Activated CD4-positive, alpha-beta T cell treated with anti-CD3 and anti-CD28 coated beads for 36 hours (primary cell): ENCODE measurements at places on chromosomes 2 and 18. TPM values are rescaled to one million over a fixed set of nuclear protein-coding genes. Genes with fewer than 3 reads are reported as not detected.

DNA sequence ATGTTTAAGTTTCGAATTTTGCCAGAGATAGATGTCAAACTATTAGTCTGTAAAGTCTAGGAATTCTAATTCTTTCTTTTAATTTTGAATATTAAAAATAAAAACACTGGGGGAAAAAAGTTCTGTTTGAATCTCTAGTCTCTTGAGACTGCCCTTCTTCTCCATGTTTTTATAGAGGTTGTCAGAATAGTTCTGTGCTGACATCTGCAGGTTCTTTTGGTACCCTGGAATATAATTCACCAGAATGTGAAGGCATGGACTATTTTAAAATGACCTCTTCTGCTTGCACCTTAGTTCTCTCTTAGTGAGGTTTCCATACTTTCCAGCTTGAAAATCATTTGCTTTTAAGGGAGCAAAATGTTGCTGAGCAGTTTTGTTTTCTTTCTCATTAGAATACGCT, 121.0 kb upstream of the MSTN start:
- peaks cover 16% of the 10 kb centered on the region for H3K27me3 ChIP-seq
- H3K36me3 ChIP-seq = no peaks in the 10 kb centered on the region

- no peak for DNase-seq
- no peak overlapping the region for H3K27ac ChIP-seq
- no peak overlapping the region for H3K4me3 ChIP-seq
- H3K4me1 ChIP-seq = peaks cover 4% of the 10 kb centered on the region
Observed at GRCh38 chr2:65309699-65310098, 82.1 kb downstream of the ACTR2 start.

The RBM43 gene
- 5.7 TPM for total RNA-seq

The HOXD13 gene
- total RNA-seq = not detected
